ENCODE measurements at places on chromosomes 3 and 15.

DNA sequence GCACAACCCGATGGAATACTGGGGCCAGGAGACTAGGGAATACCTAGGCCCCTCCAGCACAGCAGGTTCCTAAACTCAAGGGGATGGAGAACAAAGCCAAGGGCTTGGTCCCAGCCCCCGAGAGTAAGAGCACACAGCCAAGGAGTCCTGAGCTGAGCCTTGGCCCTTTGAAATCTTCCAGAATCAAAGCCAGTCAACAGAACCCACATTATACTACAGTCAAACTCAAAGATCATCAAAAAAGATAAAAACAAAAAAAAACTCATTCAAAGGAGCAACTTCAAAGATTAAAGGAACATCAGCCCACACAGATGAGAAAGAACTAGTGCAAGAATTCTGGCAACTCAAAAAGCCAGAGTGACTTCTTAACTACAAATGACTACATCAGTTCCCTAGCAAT is 217.0 kb downstream of the ISL2 start:
- DNase-seq, result no peak

DNA sequence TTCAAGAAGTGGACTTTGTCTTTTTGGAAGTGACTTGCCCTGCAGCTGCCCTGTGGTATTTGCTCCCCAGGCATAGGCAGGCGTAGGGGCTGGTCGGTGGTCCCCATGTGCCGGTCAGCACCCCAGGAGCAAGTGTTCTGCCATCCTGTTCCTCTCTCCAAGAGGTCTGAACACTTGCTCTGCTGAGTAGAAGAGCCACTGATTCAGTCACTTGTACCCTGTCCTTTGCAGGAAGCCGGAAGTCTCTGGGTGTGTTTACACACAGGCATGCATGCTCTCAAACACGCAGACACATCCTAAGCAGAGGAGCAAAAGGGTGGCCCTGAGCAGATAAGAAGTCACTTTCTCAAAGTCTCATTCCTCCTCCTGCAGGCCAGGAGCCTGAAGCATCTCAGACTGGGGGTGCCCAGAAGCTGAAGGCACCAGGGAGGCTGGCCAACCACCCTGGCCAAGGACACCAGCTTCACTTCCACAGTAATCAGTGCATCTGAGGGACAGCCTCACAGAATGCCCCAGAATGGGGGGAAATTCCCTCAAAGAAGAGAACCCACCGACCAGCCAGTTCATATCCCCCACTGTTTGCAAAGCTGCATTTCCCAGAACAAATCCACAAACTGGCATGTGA is 88.7 kb upstream of the POMGNT2 start:
- DNase-seq, result no peak

- DNase-seq, result no peak
Observed at GRCh38 chr3:71785532-71786216, 726 bp upstream of the PROK2 start.

- no peak for DNase-seq
Observed at GRCh38 chr3:119524931-119525662, 26.8 kb downstream of the TIMMDC1 start.

DNA sequence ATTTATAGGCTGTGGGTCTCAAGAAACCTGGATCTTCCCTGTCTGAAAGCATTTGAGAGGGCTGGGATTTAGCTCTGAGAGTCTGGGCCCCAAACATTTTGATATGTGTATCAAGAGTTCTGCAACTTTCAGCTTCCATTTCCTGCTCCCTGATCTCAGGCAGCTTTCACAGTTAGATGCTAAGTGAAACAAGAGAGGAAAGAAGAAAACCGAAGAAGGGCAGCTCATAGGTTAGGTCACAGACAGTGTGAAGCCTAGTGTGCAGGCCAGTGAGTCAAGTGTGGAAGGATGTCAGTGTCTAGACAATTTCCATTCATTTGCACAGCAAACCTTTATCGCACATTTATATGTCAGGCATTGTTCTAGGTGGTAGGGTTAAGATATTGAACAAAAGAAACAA is 173.6 kb upstream of the PROK2 start:
- DNase-seq, result no peak

DNA sequence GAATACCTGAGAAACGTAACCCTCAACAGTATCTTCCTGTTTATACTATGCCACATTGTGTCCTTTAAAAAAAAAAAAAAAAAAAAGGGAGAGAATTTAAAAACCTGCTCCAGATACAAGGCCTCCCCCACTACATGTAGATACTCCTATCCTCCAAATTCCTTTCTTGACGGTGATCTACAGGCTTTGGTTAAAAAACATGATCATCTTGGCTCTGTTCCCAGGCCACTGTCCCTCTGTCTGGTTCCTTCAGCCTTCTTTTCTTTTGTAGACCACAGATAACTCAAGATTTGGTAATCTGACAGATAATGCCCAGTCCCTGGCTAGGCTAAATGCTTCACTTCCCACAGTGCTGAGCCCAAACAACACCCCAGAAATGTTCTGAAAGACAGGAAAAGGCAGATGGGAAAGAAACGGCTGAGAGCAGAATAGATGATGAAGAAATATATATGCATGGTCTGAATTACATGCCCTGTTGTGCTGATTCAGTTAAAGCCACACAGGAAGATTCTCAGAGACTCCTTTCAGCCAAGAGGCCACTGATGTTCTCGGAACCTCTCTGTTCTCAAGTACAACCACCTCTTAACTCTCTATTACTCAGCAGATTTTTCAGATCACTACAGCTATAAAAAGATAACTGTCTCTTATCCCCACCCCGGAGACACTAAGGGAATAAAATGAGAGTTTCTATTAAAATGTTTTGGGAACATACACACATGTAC is 48.3 kb downstream of the NPTN start:
- no peak for DNase-seq

DNA sequence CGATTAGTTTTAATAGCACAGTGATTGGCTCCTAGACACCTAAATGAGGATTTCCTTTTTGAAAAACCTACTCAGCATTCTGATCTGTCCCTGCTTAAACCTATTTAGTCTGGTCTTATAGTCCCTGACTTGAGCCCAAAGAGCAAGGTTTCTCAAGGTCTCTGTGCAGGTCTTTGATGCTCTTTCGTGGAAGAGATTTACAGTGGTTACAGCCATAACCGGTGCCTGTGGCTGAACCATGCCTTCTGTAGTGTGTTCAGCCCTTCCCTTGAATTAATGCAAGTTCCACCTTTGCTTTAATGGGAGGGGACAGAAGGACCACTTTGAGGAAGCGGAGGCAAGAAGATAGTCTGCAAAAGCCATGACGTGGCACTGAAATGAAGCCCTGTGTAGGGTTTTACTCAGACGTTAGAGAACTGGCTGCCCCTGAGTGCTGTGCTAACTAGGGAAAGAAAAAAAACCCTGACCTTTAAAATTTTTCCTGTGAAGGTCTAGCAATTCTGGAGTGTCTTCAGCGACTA is 43.0 kb downstream of the ZBTB38 start:
- no peak for DNase-seq

DNA sequence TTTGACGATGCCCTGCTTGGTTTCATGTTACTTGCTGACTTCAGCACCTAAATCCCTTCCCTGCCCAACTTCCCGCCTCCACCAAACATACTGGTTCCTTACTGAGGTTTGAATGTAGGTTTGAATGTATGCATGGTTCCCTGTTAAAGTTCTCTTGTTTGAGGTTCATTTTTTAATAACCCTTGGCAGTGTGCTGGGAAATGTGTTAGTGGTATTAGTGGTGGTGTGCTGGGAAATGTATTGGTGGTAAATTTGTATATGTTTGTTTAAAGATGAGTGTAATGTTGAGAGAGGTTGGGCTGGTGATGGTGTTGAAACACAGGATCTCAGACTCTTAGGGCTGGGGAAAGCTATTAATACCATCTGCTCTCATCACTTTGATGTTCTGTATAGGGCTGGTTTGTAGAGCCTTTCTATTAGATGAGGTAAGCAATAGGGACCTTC is 392.7 kb downstream of the PTPRG start:
- DNase-seq, result no peak

- no peak for DNase-seq
Observed at GRCh38 chr3:136617198-136617597, 135.0 kb downstream of the STAG1 start.

DNA sequence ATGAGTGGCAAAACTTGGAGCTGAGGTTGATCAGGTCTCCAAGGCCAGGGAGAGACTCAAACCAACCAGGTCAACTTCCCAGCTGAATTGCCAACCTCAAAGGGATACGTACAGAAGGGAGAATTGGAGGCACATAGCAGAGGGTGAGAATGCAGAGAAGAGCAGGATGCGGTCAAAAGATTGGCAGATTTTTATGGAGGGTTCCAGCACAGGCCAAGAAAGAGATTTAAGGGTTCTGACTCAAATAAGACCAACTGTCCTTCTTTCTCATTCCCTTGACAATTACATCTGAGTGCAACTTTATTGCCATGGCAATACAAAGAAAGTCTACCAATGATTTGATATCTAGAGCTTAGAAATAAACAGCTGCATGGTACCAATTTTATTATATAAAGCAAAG is 33.2 kb downstream of the SCG5 start:
- no peak for DNase-seq

DNA sequence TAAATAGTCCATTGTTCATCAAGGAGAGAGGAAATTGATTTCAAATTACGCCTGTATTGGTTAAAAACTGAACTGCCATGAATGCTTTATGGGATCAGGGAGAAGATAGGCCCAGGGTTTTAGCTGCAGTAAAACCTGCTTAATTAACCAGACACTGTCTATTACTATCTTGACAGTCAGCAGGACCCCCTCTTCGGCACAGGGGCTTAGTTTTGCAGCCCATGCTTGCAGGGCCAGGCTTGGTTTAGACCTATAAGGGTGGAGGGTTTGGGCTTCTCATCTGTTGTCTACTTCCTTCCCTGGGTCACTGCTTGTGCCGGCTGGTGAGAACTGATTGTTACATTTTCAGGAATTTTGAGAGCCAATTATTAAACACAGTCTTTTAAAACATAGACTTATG is 41.1 kb downstream of the PTPRG start:
- no peak for DNase-seq

DNA sequence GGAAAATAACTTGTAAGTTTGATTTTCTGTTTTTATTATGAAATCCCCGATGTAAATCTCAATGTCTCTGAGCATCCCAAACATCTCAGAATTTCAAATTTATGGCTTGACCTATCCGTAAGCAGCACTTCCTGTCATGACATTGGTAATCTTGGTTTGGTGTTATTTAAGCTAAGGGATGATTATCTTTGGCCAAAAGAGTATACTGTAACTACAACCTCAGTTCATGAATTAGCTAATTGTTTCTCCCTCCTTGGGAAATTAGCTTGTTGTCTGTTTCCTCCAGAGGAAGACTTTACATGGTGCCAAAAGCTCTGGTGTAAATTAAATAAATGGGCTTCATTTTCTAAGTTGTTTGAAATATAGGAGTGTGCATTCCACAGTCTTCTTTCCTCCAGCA is 28.1 kb upstream of the SPRED1 start:
- DNase-seq, result no peak

GRCh38 chr3:37540786-37541185 is 320.9 kb upstream of the CTDSPL start:
- DNase-seq, result no peak

- no peak for DNase-seq
Observed at GRCh38 chr3:110984456-110985250, 87.0 kb upstream of the NECTIN3 start.

GRCh38 chr3:191244242-191244867 is 45.3 kb downstream of the OSTN start:
- no peak for DNase-seq

DNA sequence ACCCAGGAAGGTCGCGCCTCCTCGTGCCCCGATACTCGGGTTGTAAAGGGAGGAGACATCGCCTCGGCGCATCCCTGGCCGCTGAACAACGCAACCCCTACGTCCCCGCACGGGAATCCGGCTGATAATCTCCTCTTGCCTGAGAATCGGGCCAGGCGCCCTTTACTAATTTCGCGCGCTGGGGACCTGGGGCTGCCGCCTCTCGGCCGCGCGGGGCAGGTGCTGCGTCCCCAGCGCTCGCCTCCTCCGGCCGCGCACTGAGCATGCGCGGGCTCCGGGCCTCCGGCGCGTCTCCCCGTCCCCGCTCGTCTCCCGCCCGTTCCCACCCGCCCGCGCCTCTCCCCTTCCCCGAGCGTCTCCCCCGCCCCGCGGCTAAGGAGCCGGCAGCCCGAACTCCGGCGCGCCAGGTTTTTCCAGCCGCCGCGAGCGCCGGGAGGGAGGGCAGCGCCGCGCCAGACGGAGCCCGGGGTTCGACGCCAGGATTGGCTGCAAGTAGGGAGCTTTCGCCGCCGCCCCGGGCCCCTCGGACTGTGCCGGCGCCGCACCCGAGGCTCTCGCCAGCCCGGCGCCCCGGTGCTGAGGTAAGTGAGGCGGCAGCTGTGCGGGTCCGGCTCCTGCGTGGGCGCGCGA is at the start of gene CNTN4:
TSS of gene CNTN4 (plus strand) at position 469 of the 630 bp plus-strand sequence.
- peak; percentile 79 for DNase-seq

DNA sequence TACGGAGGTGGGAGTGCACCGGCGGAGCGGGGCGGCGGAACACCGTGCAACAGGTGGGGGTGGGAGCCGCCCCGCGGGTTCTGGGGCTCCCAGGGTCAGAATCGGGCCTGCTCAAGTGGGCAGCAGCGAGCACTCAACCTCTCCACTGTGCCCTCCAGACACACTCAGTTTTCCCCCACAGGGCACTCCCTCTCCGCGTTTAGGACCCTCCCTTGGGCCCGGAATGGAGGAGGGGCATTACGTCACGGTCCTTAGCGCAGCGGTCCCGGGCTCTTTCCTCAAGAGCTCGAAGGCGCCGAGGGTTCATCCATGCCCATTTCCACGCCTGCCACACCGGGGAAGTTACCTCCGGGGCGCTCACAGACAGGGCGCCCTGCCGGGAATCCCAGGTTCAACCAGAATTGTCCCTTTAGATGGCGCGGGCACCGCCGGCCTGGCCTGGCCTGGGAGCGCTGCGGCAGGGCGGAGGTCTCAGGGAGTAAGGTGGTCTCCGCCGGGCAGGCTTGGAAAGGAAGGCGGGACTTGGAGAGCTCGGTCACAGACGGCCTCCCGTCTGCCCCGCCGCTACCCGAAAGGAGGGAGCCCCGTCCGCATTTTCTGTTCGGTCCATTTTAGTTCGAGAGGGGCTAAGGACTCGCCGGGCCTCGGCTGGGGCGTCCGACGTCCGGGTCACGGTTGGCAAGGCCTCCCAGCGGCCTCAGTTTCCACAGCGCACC is 5.1 kb downstream of the RNU6-1 start:
- no peak for DNase-seq

DNA sequence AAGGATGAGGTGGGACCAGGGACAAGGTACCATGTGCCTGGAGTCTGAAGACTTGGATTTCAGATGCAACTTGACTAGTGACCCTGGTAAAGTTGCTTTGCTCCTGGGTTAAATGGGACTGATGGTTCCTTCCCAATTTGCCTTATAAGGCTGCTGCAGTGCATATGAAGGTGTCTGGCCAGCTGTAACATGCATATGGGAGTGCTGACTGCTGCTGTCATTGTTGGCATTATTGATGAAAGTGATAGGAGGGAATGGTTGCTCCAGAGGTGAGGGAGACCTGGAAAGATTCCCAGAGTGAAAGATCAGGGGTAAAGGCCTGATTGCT is 20.5 kb downstream of the CYP8B1 start:
- DNase-seq, result no peak

- DNase-seq, result no peak
Observed at GRCh38 chr3:55174747-55175146, 246.9 kb upstream of the LRTM1 start.

DNA sequence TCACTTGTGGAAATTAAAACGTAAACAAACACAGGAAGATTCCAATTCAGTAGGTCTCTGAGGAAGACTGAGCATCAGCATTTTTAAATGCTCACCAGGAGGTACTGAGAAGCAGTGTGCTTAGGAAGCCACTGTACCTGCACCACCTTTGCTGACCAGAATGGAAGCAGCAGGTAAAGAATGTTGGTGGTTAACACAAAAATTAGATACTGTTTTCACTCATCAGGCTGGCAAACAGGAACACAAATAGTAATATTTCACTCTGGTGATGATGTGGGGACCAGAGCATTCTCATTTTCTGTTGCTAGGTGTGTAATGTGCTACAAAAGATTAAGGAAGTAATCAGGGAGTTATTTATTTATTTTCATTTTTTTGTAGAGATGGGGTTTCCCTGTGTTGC is 29.9 kb upstream of the GHSR start:
- DNase-seq, result no peak

All from NCI-H1930 (cell line).